ENCODE measurements at places on chromosomes 6 and 20.

- no peak for DNase-seq
Measured at GRCh38 chr6:63904650-63905248, 269.1 kb downstream of the PHF3 start.

- DNase-seq = no peak
Measured at GRCh38 chr6:116524236-116524635, 12.8 kb downstream of the CALHM5 start.

GRCh38 chr6:147257760-147258159, 53.5 kb downstream of the STXBP5 start:
- DNase-seq = no peak

GRCh38 chr20:2780948-2781347, 19.5 kb downstream of the CPXM1 start:
- no peak for DNase-seq

DNA sequence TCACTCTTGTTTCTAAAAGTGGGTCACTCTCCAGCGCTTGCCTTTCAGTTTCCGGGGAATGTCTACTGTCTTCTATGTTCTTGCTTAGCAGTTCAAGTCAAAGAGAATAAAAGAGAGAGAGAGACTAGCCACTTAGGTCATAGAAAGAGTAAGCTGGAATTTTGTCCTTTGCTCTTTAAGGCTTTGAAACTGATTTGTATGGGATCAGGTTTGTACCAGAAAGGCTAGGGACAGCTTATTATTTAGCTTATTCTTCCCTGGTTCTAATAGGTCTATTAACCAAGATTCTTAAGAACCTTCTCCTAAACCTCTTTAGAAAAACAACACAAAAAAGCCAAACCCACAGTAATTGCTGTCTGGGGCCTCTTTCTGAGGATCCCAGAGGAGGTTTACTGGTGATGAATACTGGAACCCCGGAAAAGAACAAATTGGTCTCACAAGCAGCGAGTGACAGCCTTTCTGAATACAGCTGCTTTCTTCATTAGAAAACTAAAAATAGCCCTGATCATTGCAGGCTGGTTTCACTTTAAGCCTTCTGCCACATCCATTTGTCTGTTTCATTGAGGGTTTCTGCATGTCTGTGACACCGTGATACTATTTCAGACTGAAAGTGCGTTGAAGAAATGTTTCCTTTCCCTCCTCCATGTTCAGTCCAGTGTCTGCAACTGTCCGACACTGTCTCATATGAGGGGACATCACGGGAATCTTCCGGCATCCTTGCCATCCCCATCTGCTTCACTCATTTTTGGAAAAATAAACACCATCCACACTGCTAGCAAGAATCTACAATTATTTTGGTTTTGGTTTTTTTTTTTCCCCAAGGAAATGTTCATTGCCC, 75.1 kb upstream of the ATXN1 start:
- DNase-seq = no peak

GRCh38 chr6:113921299-113921904, 49.5 kb downstream of the HDAC2 start:
- no peak for DNase-seq

- DNase-seq = peak; percentile 32
Measured at GRCh38 chr20:8389381-8390036, 257.4 kb downstream of the PLCB1 start.

- DNase-seq = no peak
Measured at GRCh38 chr6:3119040-3119723, 671 bp downstream of the BPHL start.

GRCh38 chr6:15023448-15023847, 222.4 kb upstream of the JARID2 start:
- no peak for DNase-seq

- no peak for DNase-seq
Measured at GRCh38 chr6:35310265-35310831, 12.7 kb downstream of the DEF6 start.

- DNase-seq = no peak
Measured at GRCh38 chr6:13234130-13234529, 94.2 kb downstream of the TBC1D7 start.

GRCh38 chr20:39048000-39048696, 86.0 kb downstream of the DHX35 start:
- peak; percentile 46 for DNase-seq

DNA sequence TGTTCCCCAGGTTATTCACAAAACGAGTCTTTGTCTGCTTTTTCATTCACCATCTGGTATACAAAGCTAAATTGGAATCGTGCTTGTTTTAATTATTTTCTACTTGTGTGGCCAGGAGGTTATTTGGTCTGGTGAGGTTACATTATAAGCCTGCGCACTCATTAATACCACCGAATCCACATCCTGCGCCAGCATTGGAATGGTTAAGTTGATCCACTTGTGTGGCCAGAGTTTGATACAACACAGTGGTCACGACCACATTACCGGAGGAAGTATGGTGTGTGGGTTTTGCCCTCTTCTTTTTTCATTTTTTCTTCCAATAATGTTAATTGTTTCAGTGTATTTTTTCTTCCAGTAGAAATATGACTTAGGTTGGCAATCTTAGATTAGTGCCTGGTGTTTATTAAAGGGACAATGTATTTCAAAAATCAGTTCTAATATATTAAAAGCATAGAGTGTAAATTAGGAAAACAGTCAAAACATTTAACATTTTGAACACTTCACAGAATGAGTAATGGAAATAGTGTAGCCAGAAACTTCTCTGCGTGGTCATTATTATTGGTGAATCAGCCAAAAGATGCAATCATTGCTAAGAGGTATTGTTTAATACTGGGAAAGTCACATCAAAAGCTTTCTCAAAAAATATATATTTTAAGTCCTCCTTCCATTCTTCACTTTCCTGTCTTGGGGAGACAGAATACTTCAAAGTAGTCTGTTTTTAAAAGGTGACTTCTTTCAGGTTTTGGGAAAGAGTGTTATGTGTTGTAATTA, 84.5 kb downstream of the JARID2 start:
- no peak for DNase-seq

DNA sequence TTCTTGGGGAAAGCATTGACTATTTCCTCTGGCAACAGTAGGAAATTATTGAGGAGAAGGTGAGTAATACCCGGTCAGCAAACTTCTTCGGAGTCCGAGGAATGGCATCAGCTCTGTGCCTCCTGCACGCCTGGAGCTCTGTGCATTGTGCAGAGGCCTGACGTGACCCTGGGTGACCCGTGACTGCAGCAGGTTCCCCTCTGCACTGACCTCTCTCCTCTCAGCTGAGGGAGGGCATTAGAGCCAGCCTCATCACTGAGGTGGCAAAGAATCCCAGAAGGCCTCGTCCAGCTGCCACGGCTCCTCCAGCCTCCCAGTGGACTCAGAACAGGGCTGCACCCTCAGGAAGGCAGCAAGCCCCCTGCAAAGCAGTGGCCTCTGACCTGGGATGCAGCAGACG, 502.9 kb downstream of the CD83 start:
- no peak for DNase-seq

- DNase-seq = no peak
Measured at GRCh38 chr6:35253249-35253648, 6.3 kb upstream of the ZNF76 start.

GRCh38 chr6:12293931-12294807, 4.0 kb downstream of the EDN1 start:
- no peak for DNase-seq

DNA sequence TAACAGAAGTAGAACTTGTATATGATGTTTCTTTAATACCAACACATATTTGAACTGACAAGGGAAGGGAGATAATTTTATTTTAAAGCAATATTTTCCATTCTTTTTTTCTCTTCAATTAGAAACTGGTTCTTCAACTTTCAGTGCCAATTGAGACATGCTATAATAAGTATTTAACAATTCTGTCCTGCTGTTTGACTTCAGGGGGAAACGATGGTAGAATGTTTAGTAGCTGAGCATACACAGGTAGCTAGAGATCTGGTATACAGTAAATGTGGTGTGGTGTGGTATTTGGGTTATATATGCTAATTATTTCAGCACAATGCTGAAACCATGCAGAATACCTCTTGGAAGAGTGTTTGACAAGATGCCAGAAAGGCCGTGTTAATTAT, 156.9 kb downstream of the ARID1B start:
- DNase-seq = no peak

- DNase-seq = peak; percentile 42
Measured at GRCh38 chr20:50467718-50468356, 42.3 kb upstream of the PTPN1 start.

DNA sequence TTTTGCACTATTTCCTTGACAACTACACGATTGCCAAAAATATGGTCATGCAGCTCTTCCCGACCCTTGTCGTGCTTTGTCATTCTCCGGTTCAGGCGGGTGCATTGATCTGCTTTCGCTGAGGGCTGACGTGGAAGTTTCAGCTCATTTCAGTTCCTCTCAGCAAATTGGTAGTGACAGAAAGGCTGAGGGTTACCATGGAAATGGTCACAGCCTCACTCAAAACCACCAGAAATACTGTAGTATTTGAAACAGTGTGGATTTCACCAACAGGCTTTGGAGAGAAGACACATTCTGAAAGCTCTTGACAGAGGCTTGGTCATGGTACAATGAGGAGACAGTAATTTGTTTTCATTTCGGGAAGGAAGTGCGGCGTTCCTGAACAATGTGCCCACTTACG, 99.7 kb upstream of the EXOC2 start:
- DNase-seq = no peak

DNA sequence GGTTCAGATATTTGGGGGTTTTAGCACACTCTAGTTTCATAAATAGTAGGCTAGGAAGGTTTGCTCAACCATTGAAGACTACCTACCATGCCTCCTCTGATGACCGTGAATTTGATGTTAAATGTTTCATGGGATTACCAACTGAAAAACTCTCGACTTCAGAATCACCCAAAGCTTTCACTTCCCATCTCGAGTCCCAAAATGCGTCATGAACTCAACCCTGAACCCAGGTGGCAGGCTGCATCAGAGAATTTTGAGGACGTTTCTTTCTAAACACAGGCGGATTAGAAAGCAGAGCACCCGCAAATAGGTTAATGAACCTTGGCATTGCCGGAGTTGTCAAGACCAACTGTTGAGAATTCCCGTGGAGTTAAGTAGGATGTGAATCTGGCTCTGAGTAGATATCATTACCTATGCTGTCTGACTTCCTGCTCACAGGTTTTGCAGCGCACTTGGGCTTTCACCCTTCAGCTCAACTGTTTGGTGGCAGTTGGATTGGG, 98.4 kb upstream of the ADTRP start:
- no peak for DNase-seq

DNA sequence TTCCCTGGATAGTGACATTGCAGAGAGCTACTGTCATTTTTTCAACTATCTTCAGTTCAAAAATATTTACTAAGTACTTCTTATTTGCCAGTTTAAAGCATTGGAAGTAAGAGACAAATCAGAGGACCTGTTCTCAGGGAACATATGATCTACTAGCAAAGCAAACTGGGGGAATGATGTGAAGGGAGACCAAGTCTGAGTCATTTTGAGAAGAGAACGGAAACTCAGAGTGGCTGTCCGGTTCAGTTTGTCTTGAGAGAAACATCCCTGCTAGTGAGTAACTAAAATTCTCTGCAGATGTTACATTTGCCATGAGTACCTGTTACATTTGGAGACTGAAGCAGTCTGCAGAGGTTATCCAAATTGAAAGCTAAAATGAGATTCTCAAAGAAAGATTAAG, 118.3 kb downstream of the KCNQ5 start:
- no peak for DNase-seq

GRCh38 chr6:46072866-46073265, 56.9 kb upstream of the ENPP4 start:
- DNase-seq = no peak

DNA sequence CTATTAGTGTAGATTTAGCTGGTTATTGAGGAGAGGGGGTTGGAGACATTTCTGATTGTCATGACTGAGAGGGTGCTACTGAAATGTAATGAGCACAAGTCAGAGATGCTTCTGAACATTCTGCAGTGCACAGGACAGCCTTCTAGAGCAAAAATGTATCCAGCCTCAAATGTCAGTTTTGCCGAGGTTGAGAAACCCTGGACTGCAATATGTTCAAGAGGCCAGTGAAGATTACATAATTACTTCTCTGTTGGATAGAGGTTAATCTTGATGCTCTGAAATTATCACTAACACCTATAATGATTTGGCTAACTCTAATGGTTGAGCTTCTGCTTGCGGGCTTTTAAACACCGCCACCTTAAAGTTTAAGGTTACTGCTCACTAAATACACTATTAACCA, 3.4 kb upstream of the DUSP22 start:
- no peak for DNase-seq

DNA sequence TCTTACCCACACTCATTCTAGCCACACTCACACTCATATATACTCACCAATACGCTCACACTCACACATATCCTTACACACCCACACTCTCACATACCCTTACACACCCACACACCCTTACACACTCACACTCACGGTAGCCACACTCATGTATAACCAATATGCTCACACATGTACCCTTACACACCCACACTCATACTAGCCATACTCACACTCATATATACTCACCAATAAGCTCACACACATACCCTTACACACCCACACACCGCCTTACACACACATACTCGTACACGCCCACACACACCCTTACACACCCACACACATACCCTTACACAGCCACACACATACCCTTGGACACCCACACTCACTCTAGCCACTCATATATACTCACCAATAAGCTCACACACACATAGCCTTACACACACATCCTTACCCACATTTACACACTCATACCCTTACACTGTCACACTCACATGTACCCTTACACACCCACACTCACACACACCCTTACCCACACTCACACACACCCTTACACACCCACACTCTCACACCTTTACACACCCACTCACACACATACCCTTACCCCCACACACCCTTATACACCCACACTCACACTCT, 192.5 kb upstream of the SNX9 start:
- DNase-seq = no peak

DNA sequence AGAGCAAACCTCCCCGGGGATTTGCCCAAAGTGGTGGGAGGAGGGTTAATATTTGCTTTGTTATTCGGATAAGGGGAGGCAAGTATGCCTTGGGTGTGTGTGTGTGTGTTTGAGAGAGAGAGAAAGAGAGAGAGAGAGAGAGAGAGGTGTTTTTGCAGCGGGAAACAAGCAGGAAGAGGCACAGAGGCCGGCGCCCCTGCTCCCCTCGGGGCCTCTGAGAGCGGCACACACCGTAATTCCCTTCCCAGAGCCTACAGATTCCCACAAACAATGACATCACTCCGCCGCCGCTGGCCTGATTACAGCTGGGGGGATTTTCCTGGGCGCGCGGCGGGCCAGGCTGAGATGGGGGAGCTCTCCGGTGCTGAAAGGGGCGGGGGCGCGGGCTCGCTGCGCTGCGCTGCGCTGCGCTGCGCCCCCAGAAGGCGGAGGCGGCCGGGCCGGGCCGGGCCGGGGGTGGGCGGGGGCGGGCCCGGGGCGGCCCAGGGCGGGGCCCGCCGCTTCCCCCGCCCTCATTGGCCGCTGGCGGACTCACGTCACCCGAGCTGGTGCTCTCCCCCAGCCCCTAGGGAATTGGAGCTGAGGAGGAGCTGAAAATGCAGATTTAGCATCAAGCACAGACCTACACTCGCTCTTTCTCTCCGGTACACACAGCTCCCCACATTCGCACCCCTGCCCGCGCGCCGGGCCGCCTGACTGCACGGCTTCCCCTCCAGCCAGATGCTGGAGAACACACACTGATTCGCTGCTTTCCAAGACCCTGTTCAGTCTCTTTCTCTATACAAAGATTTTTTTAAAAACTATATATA, at the start of gene PCSK2:
Gene PCSK2, plus strand, starts transcription at position 631 of the 809 bp plus-strand sequence. CDS start 266 bp downstream, outside the sequence.
- peak; percentile 99 for DNase-seq

GRCh38 chr20:5143851-5144250, 17.0 kb downstream of the CDS2 start:
- DNase-seq = no peak
